BJ (cell line): ENCODE measurements at places on chromosomes 2 and 18.
A peak's percentile ranks its signal among the peaks of the same experiment; 100 is the strongest.

DNA sequence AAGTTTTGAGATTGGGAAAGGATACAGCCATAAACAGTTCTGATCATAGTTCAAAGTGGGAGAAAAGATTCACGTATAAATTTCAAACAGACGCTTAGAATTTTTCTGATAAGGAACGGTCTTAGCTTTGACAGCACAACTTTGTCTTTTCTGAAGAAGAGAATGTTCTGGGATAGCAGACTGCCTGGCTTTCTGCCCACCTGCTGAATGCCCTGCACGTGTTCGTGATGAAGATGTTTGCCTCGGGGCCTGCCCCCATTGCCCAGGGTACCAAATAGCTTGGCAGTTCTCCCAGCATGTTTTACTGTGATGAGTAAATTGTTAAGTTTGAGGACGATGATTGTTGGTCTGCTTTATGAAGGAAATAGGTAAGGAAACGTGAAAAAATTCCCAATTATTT is 4.6 kb downstream of the MRPL33 start:
- DNase-seq: no peak

- DNase-seq: peak; percentile 79
These were observed 17.5 kb downstream of the C1D start for GRCh38 chr2:68045342-68045741.

- DNase-seq: peak; percentile 89
These were observed 3.8 kb downstream of the ACTG2 start for GRCh38 chr2:73896362-73897239.

GRCh38 chr2:234467289-234467688 is 29.6 kb downstream of the ARL4C start:
- DNase-seq: no peak

- DNase-seq: no peak
These were observed 119.6 kb downstream of the ZFP36L2 start for GRCh38 chr2:43106559-43107527.

GRCh38 chr2:163800951-163801381 is 65.2 kb upstream of the FIGN start:
- DNase-seq: peak; percentile 77

GRCh38 chr2:36658277-36658748 is 38.2 kb upstream of the VIT start:
- DNase-seq: no peak

GRCh38 chr2:215982465-215982875 is 30.9 kb downstream of the MREG start:
- DNase-seq: no peak

- peak; percentile 94 for DNase-seq
These were observed 597.5 kb downstream of the SLC4A3 start for GRCh38 chr2:220224691-220225543.

DNA sequence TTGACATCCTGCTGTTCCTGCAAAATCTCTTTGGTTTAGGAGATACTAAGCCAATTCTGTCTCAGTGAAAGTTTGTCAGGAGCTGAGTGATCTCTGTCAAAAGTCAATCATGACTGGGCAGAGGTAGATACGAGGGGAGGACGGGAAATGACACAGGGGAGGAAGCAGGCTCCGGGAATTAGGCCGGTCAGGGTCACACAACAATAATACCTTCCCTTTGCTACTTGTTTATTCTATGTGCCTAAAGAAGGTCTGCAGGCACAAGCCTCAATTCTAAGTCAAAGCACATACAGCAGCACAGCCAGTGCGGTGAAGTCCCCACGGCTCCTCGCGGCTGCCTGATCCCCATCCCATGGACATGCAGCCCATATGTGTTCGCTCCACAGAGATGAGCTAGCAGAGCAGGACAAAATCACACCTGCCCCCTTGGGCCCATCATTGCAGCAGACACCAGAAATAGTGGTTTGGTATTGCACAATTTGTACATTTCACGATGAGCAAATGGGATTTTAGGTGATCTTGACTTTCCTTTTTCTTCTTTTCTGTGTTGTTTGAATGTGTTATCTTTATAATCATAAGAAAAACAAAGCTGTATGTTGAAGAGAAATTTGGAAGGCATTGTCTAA is 141.4 kb downstream of the VAPA start:
- DNase-seq: no peak

DNA sequence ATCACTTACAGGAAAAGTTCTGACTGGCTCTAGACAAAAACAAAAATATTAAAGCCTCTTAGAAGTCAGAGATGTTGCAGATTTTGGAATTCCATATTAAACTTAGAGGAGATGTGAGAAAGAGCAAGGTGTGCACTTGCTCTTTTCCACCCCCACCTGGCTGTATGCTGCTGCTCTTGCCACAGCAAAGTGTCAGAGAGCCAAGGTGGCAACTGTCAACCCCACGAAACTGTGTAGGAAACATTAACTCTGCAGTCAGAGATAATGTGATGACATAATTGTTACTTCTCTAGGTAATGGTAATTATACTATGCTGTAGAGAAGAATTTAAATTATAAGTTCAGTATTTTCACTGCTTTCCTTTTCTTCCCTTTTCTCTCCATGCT is 25.4 kb downstream of the CD8A start:
- DNase-seq: no peak

GRCh38 chr2:23824777-23825212 is 102.1 kb downstream of the ATAD2B start:
- DNase-seq: no peak

DNA sequence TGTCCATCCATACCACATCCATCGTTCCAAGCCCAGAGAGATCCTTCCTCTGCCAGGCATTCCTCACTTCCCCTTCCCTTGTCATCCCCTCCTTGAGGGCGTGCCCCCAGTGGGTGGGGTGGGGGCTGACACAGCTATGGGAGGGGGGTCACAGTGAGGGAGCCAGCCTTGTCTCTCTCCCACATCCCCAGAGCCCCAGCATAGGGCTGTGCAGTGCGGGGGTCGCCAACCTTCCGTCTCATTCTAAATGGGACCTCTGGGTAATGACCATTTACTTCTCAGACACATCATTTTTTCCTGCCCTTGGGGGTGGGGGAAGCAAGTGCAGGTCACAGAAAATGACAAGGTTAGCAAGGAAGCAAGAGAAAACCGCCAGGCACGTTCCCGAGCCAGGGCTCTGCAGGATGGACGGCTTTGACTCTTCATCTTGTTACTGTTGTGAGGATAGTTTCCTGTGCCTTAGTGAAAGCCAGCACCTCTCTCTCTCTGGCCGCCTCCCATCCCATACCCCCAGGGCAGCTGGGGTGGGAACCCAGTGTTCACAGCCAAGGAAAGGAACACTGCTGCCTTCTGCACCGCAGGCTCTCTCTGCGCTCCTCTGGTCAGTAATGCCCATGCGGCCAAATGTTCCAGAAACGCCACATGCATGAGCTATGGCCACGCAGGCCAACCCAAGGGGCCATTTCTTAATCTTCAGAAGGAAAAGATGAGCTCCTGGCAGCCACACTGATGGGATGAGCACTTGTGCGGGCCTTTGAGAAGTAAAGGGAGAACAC is 22.7 kb upstream of the OTOS start:
- no peak for DNase-seq

- DNase-seq: no peak
These were observed 964 bp upstream of the GALNT3 start for GRCh38 chr2:165795011-165795410.

DNA sequence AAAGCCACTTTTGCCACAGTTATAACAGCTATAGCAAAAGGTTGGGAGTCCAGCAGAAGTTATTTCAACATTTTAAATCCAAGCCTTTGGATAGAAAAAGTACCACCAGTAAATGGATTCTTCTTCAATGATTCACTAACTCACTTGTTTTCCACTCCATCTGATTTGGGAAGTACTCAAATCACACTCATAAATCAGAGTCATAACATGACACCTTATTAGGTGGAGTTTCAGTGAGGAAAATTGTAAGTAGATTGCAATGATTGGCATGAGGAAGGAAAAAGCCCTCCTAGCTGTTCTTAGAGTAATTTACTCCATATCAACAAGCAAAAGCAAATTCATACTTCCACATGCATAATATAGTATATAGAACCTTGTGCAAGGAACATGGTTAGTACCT is 132.9 kb downstream of the NR4A2 start:
- no peak for DNase-seq

- DNase-seq: no peak
These were observed 29.1 kb downstream of the RTP5 start for GRCh38 chr2:241898463-241899270.

- no peak for DNase-seq
These were observed 3.7 kb downstream of the ADNP2 start for GRCh38 chr18:80112624-80113248.

GRCh38 chr2:218217360-218218267 is 625 bp downstream of the ARPC2 start:
- DNase-seq: no peak

DNA sequence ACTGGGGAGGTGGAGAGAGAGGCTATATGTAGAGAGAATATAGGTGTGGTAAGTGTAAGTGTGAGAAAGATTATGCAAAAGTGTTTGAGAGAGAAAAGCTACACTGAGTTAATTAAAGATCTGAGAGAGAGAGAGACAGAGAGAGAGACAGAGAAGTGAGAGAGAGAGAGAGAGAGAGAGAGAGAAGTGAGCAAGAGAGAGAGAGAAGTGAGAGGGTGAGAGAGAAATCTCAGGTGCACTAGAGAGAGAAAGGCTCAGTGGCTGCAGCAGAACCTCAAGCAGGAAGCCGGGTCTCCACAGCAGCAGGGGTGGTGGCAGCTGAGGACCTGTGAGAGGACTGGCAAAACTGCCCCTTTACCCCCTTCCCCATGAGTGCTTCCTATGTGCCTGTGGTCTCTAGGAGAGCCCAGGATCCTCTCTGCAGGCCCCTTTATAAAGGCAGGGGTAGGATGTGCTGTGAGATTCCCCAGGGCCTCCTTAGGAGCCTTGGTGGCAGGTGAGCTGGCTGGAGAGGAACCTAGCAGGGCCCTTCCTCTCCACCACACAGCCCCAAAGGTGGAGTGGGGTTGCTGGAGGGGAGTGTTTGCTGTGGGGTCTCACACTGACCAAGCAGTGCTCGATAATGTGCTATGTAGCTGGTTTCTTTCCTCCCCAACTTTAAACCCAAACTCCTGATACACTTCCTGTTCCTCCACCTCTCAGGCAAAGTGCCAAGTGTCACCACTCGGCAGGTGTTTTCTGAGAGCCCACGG is 52.6 kb downstream of the SLC4A5 start:
- DNase-seq: no peak

- no peak for DNase-seq
These were observed 201.9 kb downstream of the CLIP4 start for GRCh38 chr2:29317077-29317517.

GRCh38 chr2:63023444-63023843 is 27.2 kb upstream of the OTX1 start:
- DNase-seq: no peak

DNA sequence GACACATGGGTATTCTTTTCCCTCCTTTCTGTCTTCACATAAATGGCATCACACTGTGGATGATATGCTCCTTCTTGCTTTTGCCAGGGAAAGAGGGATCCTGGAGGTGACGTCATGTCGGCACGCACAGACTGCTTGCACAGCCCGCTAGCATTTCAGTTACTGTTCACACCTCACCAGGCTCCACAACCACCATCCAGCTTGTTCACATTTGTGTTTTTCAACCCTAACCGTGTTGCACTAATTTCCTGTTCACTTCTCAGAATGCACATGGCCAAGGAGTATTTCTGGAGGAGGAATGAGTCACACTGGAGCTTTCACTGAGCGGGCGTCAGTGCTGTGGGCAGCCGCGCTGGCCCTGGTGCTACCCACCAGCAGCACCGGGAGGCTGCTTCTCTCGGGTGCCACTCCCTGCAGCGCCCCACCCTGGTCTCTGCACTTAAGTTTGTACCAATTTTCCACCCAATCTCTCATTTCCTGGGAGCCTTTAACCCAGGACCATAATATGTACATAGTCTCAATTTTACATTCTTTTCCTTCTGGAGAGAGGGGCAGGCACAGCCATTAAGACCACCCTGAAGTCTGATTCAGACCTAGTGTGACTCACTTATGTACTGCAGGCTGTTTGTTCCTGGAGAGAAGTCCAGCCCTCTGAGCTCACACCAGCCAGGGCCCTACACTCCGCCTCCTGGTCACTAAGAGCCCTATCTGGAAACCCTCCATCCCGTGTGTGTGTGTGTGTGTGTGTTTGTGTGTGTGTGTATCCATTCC is 65.1 kb downstream of the MBP start:
- peak; percentile 49 for DNase-seq

DNA sequence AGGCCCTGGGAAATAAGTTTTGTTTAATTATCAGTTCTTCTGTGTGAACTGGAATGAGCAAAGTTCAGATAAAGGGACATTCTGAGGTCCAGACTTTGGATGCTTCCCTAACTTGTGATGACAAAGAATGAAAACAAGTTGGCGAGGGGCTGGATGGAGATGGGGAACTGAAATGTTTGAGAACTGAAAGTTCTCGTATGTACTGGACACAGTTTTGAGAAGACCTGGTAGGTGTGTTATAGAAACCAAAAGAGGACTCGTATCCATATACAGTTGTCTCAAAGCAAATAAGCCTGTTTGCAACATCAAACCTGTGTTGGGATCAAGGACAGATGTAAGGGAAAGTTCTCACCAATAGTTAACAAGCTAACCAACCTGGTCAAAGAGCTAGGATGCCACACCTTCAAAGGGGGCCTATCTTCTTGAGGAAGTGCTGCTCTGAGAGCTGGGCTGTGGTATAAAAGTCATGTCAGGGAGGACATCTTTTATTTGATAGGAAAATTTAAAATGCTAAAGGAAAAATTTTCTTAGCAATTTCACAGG is at the start of gene UPP2:
Gene UPP2 (plus strand): TSS at position 493 of the 543 bp plus-strand sequence. CDS start 188 bp downstream, outside the sequence.
- DNase-seq: no peak

GRCh38 chr2:40751981-40752380 is 300.1 kb upstream of the SLC8A1 start:
- no peak for DNase-seq

DNA sequence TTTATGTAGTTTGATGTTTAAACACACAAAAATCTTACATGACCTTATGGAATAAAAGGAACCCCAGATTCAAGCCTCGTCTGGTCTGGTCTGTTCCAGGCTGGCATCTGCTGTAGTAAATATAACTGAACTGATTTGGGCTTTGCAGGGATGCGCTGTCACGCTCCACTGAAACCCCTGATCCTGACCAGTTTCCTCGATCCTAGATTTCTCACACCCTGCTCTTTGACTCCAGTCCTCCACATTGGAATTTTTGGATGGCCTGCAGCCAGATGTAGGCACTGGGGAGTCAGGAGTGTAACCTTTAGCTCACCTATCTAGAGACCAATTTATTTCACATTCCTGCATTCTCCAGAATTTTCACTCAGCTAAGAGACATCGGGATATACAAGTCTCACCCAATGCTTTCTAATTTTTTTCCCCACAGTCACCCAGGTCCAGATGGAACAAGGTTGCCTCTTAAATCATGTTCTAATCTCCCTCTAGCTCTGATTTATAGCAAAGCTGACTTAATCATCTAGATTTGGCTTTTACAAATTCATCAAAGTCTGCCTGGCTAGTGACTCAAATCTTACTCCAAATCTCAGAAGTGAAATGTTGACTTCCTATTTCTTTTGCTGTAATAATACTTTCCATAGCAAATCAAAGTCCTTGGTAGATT is 219.6 kb downstream of the CD226 start:
- no peak for DNase-seq

GRCh38 chr18:31489311-31489710 is 8.7 kb upstream of the DSG2 start:
- DNase-seq: no peak

GRCh38 chr2:235951982-235952381 is 216.2 kb downstream of the GBX2 start:
- no peak for DNase-seq

GRCh38 chr18:74436158-74436769 is 20.8 kb downstream of the DIPK1C start:
- DNase-seq: no peak
